ENCODE measurements at places on chromosomes 5 and 9.

- DNase-seq: no peak
These were observed 4.2 kb downstream of the UBE2QL1 start for GRCh38 chr5:6452622-6453504.

DNA sequence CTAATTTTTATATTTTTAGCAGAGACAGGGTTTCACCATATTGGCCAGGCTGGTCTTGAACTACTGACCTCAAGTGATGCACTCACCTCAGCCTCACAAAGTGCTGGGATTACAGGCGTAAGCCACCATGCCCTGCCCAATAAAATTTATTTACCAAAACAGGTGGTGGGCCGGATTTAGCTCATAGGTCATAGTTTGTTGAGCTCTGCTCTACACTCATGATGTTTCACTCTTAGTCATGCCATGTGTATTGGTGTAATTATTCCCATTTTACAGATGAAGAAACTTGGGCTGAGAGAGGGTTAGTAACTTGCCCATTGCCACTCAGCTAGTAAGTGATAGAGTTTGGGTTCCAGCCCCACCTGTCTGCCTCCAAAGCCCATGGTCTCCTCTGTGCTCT is 93.1 kb upstream of the WWC1 start:
- DNase-seq: no peak

DNA sequence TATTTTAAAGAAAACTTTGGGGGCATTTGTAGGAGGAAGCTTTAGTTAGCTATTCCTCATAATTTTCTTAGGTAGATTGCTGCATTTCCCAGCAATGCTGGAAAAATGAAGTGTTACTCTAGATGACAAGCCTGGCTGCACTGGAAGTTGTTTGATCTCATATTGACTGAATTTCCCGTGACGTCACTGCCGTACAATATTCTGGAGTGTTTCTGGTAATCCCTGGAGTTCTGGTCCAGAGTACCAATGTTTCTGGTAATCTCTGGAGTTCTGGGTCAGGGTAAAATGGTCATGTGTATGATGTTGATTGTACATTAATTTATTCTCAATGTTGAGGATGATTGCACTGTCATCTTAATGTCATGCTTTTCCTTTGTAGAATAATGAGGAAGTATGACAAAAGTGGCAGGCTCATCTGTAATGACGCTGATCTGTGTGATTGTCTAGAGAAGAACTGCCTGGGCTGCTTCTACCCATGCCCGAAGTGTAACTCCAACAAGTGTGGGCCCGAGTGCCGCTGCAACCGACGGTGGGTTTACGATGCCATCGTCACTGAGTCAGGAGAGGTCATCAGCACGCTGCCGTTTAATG is 26.2 kb downstream of the ARL14EPL start:
- DNase-seq: no peak

GRCh38 chr5:32160228-32160627 is 13.9 kb downstream of the GOLPH3 start:
- no peak for DNase-seq

- no peak for DNase-seq
These were observed 20.0 kb upstream of the MYOT start for GRCh38 chr5:137847687-137848086.

DNA sequence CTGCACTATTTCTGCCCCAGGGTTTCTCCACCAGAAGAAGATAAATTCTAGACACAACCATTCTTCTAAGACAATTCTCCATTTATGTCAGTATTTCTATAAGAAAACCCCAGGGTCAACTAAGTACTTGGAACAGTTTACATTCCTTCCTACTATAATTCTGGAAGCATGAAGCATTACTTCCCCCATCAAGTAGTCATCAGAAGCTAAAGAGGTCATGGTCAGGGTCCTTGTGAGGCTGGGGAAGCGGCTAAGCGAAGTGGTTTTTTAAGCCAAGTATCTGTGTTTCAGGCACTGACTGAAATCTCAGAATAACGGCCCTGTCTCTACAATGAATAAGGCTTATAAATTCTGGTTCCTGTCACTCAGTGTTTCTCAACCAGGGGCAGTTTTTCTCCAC is 197.8 kb downstream of the GLIS3 start:
- no peak for DNase-seq

DNA sequence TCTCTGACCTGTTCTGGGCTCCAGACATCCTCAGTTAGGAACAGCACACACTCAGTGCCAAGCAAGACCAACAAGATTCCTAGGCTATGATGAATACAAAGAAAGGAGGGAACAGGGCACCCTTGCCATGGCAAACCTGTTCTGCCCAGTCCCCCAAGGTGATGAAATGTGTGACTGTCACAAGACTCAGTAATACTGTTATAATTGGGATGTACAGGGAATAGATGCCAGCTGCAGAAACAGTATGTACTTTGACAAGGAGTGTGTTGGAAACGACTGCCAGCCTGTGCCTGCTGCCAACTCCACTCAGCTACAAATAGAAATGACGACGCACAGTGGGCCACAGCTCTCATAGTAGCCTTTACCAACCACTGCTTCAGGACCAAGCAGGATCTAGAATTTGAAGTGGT is 453.0 kb downstream of the EFNA5 start:
- no peak for DNase-seq

DNA sequence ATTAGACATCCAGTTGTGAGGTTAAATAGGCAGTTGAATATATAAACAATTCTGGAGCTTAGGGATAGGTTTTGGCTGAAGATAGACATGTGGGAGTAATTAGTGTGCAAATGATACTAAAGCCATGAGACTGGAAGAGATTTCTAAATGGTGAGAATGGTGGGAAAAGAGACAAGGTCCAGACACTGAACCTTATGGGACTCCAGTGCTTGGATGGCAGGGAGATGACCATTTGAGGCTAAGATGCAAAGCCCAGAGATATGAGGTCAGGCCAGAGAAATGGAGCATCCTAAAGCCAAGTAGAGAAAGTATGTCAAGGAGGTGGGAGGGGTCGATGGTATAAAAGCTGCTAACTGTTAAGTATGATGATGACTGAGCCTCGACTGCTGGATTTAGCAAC is 115.6 kb downstream of the SEMA5A start:
- no peak for DNase-seq

DNA sequence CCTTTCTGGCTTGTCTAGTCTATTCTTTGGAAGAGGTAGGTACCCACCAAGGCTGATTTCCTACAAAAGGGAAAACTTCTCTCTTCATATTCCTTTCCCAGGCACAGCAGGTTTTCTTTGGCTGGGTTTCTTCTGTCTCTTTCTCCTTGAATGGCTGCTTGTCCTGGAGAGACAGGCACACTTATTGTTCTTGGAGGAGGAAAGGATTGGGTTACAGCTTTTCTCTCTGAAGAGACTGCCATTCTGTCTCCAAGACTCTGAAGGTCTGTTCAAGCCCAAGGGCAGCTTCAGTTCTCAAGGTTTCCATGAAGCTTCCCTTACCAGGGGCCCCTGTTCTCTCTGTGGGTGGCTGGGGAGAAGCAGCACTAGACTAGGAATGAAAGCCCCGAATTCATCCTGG is 33.9 kb downstream of the ACTBL2 start:
- no peak for DNase-seq

GRCh38 chr5:124504081-124504916 is 242.1 kb downstream of the ZNF608 start:
- DNase-seq: no peak

DNA sequence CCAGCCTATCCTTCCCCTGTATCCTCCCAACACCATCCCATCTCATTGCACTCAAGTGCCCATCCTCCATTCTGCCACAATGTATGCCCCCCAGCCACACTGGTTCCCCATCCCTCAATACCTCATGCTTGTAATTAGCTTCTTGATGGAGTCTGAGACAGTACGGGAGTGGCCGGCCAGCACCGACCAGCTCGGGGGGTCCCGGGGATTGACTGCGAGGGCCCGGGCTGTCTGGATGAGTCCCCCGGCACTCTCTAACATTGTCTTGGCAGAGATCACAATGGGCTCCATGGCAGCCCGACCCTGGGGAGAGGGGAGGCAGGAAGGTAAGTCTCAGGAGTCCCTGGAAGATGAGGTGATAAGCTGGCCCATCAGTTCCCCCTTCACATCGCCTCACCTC is 17.2 kb upstream of the TPM2 start:
- DNase-seq: no peak

DNA sequence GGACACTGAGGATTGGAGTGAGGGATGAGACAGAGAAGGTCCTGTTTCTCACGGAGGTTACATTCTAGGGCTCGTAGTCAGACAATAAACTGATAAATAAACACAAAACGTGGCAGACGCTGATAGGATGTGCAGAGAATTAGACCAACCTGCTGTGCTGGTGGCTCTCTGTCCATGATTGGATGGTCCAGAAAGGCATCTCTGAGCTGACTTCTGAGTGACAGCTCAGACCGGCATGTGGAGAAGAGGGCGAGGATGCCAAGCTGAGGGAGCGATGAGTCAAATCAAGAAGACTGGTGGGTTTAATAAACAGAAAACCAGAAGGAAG is 132.3 kb upstream of the TAF11L2 start:
- DNase-seq: no peak

DNA sequence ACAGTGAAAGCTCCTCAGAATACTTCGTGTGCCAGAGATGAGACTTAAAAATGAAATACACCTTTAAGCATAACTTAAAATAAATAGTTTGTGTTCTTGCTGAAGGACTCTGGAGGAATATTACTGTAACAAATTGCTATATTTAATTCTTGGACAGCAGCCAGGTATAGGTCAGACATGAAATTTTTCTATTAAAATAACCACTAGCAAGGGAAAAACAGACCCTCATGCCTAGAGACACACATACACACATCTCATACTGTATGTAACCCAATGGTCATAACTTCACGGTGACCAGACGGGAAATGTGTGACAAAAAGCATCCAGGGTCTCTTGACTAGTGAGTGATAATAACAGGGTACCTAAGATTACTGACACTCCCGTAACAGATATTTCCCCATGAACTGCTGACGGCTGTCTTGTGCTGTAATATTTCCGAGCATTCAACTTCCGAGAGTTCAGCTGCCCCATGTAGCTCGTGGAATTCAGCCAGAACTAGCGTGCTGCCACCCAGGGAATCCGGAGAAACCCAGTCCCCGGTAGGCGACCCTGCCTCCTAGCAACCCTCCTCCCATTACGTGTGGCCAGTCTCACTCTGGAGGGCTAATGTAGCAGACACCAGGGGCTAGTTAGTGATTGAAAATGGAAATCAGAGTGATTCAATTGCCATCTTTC is 2295.1 kb upstream of the WWC1 start:
- DNase-seq: no peak

DNA sequence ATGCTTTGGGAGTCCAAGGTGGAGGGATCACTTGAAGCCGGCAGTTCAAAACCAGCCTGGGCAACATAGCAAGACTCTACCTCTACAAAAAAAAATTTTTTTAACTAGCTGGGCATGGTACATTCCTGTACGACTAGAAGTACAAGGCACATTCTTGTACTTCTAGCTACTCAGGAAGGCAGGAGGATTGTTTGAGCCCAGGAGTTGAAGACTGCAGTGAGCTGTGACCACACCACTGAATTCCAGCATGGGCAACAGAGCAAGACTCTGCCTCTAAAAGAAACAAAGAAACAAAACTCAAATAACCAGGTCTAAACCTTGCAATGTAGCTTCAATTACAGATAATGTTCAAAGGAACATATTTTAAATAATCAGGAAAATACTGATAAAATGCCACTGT is 56.2 kb downstream of the SSBP2 start:
- DNase-seq: no peak

- no peak for DNase-seq
These were observed 100.1 kb upstream of the TNFAIP8 start for GRCh38 chr5:119255571-119256356.

DNA sequence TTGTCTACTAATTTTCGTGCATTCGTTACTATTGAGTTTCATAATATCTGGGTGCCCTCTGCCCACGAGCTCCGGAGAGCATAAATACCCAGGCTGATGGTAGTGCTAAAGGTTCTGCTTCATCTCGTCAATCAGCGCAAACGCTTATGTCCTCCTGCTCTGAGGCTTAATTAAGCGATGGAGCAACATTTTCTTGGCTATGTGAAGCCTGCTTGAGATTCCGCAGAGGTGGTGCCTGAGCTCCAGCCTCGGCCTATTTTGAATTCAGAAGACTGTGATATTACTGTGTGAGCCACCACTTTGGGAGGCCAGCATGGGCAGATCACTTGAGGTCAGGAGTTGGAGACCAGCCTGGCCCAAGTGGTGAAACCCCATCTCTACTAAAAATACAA is 44.8 kb downstream of the ANXA2R start:
- no peak for DNase-seq

DNA sequence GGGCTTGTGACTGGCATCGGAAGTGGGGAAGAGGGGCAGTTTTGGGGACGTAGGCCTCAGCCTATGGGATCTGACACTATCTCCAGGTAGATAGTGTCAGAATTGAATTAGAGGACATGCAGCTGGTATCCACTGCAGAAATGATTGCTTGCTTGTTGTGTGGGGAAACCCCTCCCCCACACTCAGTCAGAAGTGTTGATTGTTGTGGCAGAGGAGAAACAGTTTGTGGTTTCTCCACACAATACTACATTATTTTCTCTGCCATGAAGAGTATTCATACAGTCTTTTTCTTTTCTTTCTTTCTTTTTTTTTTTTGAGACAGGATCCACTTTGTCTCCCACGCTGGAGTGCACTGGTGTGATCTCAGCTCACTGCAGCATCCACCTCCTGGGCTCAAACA is 113.9 kb downstream of the ARRDC3 start:
- no peak for DNase-seq

- DNase-seq: no peak
These were observed 81.0 kb upstream of the ZBTB43 start for GRCh38 chr9:126723807-126724172.

DNA sequence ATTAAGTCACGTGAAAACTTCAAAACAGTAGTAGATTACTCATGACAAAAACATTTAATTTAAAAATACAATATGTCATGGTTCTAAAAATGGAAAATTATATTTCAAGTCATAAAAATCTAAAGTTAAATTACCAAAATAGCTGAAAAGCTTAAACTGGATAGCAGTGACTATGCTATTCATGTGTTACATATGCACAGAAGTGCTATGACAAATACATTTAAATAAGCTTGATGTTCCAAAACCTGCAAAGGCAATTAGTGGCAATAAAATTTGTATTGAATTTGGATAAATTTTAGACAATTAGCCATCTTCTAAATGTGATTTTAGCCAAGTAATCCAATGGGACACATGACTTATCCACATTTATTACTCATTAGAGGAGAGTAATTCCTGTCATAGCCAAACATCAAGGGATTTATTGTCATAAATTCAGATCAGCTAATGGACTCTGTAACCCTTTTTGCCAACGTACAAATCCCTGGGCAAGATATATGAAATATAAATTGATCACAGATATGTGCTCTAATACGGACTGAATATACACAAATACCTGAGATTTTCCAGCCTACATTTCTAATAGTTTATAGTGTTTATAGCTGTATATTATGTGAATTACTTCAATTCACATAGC is 419.4 kb downstream of the ISL1 start:
- DNase-seq: no peak

DNA sequence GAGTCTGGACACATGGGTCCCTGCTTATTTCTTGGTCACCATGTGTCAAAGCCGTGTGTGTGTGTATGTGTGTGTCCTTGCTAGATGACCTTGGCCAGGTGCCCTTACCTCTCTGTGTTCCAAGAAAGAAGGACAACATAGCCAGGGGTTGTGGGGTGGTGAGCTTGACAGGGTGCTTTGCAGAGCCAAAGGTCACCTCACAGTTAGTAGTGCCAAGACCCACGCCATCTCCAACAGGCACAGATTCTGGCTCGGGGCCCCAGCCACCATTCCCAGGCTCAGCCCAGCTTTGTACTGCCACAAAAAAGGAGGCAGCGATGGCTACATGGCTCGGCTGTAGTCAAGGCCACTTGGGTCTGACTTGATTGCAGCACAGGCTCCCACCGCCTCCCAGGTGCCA is 39.5 kb downstream of the CXXC5 start:
- DNase-seq: no peak

Data from activated CD4-positive, alpha-beta T cell treated with anti-CD3 and anti-CD28 coated beads for 4 hours (primary cell).